ENCODE measurements at places on chromosomes 13 and 19. TPM values are rescaled to one million over a fixed set of nuclear protein-coding genes. Genes with fewer than 3 reads are reported as not detected.

DNA sequence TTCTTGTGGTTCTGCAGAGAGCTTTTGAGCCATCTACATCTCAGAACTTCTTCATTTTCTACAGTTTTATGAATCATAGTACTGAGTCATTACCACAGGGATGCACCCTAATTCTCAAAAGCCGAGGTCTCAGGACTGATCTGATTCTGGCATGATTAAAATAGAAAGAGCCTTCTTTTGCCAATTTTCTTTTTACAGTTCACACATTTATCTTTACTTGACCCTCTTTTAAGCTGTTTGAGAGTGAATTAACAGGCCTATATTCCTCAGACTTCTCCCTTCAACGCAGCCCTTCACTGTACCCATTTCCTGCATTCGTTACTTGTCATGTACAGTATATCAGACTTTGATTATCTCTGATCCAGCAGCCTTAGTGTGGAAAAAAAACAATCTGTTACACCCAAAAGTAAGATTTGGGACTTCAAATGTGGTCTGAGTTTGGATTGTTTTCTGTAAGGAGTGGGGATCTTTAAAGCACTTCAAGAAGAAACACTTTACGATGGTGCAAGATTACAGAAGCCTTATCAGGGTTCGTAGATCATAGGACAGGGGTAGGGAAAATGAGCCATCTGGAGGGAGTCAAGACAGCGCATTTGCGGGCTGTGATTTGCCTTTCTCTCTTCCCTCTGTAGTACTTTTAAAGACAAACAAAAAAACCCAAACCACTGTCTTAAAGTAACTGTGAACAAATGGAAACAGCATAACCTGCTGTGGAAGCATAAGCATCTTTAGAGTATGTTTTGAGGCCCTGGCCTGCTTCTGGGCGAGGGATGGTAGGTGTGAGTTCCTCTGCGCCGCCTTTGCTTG, 15.3 kb upstream of the GPR183 start:
- no peak for DNase-seq

The LILRB3 gene
- total RNA-seq, result 1.1 TPM

GRCh38 chr13:112877539-112877938, 91.5 kb upstream of the MCF2L start:
- DNase-seq, result no peak

DNA sequence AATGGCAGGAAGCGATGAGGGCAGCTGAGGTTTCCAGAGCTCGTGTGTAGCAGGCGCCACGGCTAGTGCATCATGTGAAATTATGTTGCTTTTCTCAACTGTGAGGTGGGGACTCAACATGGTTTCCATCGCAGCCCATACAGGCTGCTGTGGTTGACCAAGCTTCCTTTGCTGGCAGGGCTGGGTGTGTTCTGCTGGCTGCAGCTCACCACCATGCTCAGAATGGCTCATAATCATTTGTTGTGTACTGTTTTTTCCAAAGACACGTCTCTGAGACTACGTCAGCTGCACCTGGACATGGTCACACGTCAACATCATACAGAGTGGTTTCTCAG, 16.1 kb upstream of the RASA3 start:
- DNase-seq, result peak; percentile 51

DNA sequence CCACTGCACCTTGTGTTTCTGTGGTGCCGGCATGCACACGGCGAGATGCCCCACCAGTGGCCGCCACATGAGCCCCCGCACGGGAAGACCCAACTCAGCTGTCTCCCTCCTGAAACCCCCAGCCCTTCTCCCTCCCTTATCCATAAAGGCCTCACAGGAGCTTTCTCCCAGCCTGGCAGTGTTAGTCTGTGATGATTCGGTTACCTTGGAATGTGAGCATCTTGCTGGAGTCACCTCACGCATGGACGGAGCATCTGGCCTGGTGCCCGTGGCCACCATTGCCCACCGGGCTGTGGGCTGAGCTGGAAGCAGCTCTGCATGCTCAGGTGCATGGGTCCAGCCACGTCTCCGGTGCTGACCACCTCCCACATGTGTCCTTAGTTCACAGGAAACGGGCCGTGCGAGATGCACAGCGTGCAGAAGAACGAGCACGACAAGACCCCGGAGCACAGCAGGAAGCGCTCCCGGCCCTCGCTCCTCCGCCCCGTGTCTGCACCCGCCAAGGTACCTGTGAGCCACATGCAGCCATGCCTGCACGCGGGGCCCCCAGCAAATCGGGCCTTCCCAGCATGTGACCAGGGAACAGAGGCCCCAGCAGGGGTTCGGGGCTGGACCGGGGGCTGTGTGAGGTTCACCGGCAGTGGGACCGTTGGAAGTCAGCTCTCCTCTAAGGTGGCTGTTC, 22.0 kb downstream of the SIN3B start:
- DNase-seq, result no peak

The SELENOV gene
- not detected for total RNA-seq
